Naive thymus-derived CD4-positive, alpha-beta T cell (primary cell): ENCODE measurements at places on chromosomes 1 and 21. TPM values are rescaled to one million over a fixed set of nuclear protein-coding genes. Genes with fewer than 3 reads are reported as not detected.

Gene TNFRSF4
- 0.49 TPM for total RNA-seq

Gene P3H1
- total RNA-seq = 61.8 TPM

Gene GPATCH3
- 21.6 TPM for total RNA-seq

Gene MAP3K21
- total RNA-seq = 0.65 and 0.84 TPM in 2 replicates

Gene CLCA1
- total RNA-seq = not detected

Gene SPRR5
- not detected for total RNA-seq

Gene TSTD1
- total RNA-seq = 75.8 TPM

Gene ERG
- total RNA-seq = not detected

Gene TMEM125
- total RNA-seq = 0.21 TPM

Gene CFHR2
- total RNA-seq = 0.44 TPM

Gene ADAMTS4
- total RNA-seq = 3.3 TPM

Gene TLR5
- total RNA-seq = 3.1 TPM

Gene FAM72B
- total RNA-seq = 14.2 and 17.8 TPM in 2 replicates

Gene C1QTNF12
- 2.5 TPM for total RNA-seq

Gene HFM1
- not detected for total RNA-seq

Gene OR2G6
- not detected in 2 replicates for total RNA-seq

Gene LELP1
- not detected for total RNA-seq

Gene IBA57
- total RNA-seq = 13.3 TPM

Gene TEDDM1
- total RNA-seq = not detected in 2 replicates

Gene ALPL
- not detected for total RNA-seq

Gene KRTAP19-3
- total RNA-seq = not detected

Gene GPR3
- 0.24 and 0.48 TPM in 2 replicates for total RNA-seq

Gene CXADR
- total RNA-seq = 0.70 TPM

Gene DDAH1
- not detected for total RNA-seq

Gene ITGB2
- 313 TPM for total RNA-seq

Gene MROH9
- not detected for total RNA-seq

Gene TAF1A
- 17.9 TPM for total RNA-seq

Gene SIM2
- total RNA-seq = not detected

Gene NTRK1
- total RNA-seq = 3.2 TPM

Gene SPATA21
- total RNA-seq = not detected

Gene FMO2
- not detected in 2 replicates for total RNA-seq

Gene FOXO6
- not detected in 2 replicates for total RNA-seq

Gene NR1I3
- total RNA-seq = not detected in 2 replicates

Gene VWA5B1
- total RNA-seq = not detected

Gene SLAMF9
- total RNA-seq = not detected

Gene CD48
- total RNA-seq = 373 TPM

Gene CD244
- 4.6 TPM for total RNA-seq

Gene JAM2
- total RNA-seq = not detected

Gene LRIF1
- total RNA-seq = 8.4 TPM

Gene LRRC38
- not detected for total RNA-seq

Gene SSR2
- 256 TPM for total RNA-seq

Gene CBS
- not detected for total RNA-seq

Gene AMY1A
- total RNA-seq = not detected

Gene ATP1A4
- total RNA-seq = 0.71 TPM

Gene MFSD2A
- total RNA-seq = 4.3 and 4.4 TPM in 2 replicates

Gene MAP10
- 1.5 TPM for total RNA-seq

Gene RIPPLY3
- total RNA-seq = not detected

Gene ERRFI1
- total RNA-seq = 1.1 TPM

Gene TMEM51
- not detected for total RNA-seq

Gene IFNLR1
- total RNA-seq = 1.7 and 2.6 TPM in 2 replicates
